ENCODE measurements at places on chromosomes 5 and 9.

- DNase-seq: no peak
Measured at GRCh38 chr9:136358888-136359287, 4.7 kb downstream of the DNLZ start.

DNA sequence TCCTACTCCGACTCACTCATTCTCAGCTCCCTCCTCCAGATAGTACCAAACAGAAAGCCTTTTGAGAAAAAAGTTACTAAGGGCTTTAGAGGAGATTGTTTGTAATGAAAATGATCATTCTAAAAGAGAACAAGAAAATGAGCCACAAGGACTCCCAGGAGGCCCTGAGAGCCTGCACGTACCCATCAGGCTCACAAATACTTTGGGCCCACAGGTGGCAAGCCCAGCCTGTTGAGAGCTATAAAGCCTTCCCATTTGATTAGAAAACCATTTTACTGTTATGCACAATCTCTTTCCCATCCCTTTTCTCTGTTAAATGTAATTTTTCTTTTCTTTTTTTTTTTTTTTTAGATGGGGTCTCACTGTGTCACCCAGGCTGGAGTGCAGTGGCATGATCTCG lies 136.1 kb downstream of the LHFPL2 start:
- DNase-seq: no peak

- no peak for DNase-seq
Measured at GRCh38 chr9:121612511-121612998, 38.9 kb upstream of the DAB2IP start.

DNA sequence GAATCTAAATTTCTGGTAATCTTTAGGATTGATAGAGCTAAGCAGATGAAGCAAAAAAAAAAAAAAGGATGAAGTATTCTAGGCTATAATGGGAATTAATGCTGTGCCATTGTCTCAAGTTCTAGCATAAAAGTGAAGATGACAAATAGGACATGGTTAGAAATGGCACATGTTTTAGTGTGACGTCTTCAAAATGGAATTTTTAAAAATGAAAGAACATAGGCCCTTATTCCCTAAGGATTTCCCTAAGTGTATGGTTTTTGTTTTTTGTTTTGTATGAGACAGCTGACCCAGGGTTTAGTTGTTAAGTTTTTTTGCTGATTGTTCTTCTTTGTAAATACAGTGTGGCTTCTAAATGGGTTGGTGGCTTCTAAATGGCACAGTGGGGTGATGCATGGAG lies 7.1 kb downstream of the TLE4 start:
- no peak for DNase-seq

GRCh38 chr9:75239176-75239575 lies 150.9 kb downstream of the OSTF1 start:
- no peak for DNase-seq

- DNase-seq: no peak
Measured at GRCh38 chr5:7653046-7653445, 197.9 kb downstream of the CFAP90 start.

GRCh38 chr5:126846744-126847455 lies 70.0 kb downstream of the LMNB1 start:
- DNase-seq: no peak

GRCh38 chr5:54471398-54471797 lies 15.9 kb downstream of the HSPB3 start:
- DNase-seq: no peak

DNA sequence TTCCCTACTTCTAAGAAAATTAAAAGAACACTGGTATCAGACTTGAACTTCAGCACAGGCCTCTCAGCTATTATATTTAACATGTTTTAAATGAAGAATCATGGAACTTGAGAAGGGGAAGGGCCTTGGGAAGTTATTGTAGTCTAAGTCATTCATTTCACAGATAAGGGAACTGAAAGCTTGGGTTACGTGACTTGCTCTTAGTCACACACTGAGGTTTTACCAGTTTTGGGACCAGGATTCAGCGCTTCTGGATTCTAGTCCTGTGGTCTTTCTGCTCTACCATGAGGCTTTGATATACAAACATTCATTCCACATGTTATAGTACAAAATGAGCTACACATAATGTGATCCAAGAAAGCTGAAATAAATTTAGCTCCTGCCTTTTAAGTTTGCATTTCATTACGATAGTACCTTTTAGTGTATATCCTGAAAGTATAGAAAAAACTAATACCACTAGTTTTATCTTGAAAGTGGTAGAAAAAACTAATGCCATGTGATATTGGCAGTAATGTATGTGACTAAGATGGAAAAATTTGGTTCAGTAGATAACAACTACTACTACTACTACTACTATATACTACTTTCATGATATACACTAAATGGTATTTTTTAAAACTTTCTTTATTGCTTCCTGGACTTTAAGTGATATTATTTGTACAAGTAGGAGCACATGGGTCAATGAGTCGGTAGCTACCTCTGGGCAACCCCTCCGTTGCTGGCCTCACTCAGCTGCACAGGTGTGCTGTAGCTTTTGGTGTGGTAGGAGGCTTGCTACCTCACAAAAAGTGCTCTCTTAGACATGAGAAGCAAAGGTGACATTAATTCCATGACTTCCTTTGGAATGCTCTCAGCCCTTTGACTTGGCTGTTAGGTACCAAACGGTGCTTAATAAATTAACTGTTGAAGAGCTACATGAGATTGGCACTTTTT lies 40.7 kb downstream of the F2RL2 start:
- DNase-seq: no peak

- DNase-seq: no peak
Measured at GRCh38 chr5:32551194-32551593, 34.2 kb upstream of the SUB1 start.

DNA sequence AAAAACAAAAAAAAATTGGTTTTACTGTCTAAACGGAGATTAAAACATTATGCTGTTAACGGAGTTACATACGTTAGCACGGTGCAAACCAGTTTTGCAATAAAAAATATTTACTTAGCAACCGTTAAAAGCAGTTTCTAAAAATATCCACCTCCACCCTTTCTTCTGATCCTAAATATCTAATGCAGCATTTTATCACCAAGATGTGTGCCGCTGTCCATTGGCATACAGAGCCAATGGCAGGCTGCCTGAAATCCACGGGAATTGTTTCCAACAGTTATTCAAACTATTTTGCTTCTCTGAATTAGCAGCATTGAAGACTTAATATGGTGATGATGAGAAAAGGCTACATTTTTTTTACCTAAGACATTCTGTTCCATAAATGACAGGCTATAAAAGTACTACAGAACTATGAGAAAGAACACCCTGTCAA lies 61.6 kb downstream of the CSNK1A1 start:
- DNase-seq: no peak
